Iris pigment epithelial cell (primary cell): ENCODE measurements at places on chromosomes 5 and 9.

GRCh38 chr5:172952034-172952511, 7.2 kb upstream of the RPL26L1 start:
- no peak for DNase-seq

DNA sequence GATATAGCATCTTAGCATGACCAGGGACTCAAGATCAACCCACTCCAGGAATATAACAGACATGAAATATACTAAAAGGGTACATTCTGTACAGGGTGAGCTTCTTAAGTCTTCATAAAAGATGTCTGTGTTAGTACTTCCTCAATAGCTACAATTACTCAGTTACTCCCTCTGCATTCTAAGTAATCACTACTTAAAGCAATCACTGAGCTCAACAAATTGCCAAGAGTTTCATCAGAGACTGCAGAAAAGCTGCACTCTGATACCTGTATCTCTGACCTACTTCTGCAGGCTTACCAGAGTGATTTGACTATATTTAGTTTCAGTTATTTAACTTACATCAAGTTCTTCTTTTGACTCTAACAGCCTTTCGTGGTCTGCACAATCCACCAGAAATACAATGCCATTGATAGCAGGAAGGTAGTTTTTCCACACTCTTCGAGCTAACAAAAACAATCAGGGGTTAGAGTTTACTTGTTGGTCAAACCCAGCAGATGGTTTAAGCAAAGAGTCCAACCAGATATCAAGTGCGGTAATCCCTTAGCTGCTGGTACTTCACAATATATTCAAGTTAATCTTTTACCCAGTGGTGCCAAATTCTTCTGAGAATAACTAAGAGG, 23.3 kb downstream of the SAR1B start:
- no peak for DNase-seq

DNA sequence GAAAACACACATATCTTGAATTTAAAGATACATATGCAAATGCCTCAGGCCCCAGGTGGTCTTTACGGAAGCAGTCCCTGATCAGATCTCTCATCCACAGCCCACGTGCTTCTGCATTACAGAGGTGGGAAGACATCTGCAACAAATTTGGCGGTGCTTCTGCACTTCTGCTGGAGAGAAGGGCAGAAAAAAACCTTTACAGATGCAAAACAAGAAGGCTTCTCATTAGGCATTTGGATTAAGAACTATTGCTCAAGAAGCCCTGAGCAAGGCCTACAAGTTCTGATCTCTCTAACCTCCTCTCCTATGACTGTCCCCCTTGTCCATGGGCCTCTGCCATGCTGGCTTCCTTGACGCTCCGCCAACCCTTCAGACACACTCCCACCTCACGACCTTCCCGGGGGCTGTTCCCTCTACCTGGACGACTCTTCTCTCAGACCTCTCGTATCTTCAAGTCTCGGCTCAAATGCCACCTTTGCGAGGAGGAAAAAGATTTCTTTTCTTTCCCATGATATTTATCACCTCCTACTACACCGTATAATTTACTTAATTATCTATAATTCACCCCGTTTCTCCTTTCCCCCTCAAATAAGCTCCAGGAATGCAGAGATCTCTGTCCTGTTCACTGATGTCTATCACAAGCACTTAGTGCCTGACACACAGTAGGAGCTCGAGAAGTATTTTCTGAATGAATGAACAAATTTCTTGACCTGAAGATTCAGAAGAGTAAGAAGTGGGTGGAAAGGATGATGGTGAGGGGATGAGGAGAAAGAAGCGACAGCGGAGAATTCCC, 1.1 kb downstream of the MTMR12 start:
- DNase-seq = peak; percentile 34

DNA sequence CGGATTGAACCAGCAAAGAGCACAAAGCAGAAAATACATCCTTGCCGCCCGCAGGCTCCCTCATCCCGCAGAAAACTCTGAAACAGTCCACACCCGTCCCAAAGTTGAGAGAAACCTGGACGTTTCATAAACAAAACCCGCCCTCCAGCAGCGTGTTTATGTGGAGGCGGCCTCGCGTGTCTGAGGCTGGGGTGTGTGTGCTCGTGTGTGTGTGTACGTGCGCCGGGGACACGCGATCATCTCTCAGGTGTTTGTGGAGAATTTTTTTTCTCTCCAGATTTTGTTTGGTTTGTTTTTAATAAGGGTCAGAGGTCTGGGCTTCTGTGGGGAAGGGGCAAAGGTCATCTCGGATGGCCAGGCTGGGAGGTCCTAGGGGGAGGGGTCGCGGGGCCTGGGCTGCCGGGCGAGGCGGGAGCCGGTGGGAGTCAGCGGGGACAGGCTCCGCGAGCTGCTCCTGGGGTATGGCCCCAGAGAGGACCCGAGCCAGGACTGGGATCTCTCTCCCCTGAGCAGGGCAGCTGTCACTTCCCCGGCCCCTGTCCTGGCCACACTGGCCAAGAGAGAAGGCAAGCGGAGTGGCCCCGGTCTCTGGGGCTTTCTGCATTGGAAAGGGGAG, 206.4 kb downstream of the C9orf50 start:
- peak; percentile 44 for DNase-seq

GRCh38 chr5:74738406-74738805, 28.5 kb downstream of the GFM2 start:
- no peak for DNase-seq

DNA sequence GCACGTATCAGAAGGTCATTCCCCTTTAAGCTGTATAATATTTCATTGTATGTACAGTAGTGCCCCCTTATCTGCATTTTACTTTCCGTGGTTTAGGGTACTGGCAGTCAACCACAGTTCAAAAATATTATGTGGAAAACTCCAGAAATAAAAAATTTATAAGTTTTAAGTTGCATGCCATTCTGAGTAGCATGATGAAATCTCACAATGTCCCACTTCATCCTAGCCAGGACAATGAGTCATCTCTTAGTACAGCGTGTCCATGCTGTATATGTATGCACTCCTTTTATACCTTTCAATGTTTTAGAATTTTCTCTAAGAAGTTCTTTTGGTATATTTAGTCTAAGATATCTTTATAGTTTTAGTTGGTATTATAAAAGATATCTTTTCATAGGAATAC, 115.0 kb upstream of the HAND1 start:
- peak; percentile 78 for DNase-seq

GRCh38 chr9:23123048-23123632, 676.5 kb downstream of the DMRTA1 start:
- peak; percentile 31 for DNase-seq

- DNase-seq = no peak
Measured at GRCh38 chr5:17738446-17738845, 104.2 kb downstream of the TAF11L14 start.
